GM12892 (cell line): ENCODE measurements at places on chromosomes 11 and 22.

DNA sequence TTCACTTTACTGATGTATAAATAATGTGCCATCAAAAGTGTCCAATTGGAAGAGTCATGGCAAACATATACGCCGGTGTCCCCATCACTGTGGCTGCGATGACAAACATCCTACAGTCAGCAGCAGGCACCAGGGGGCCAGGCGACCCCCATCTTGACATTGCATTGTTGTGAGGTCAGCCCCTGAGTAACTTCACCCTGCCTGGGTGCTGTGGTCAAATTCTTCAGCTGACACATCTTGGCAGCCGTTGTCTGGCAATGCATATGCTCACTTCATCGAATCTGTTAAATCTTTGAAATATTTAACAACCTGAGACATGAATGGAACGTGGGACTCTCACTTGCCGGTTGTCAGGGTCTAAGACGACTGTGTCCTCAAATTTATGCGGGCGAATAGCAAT, 430.9 kb downstream of the BRD1 start:
- DNase-seq: no peak

DNA sequence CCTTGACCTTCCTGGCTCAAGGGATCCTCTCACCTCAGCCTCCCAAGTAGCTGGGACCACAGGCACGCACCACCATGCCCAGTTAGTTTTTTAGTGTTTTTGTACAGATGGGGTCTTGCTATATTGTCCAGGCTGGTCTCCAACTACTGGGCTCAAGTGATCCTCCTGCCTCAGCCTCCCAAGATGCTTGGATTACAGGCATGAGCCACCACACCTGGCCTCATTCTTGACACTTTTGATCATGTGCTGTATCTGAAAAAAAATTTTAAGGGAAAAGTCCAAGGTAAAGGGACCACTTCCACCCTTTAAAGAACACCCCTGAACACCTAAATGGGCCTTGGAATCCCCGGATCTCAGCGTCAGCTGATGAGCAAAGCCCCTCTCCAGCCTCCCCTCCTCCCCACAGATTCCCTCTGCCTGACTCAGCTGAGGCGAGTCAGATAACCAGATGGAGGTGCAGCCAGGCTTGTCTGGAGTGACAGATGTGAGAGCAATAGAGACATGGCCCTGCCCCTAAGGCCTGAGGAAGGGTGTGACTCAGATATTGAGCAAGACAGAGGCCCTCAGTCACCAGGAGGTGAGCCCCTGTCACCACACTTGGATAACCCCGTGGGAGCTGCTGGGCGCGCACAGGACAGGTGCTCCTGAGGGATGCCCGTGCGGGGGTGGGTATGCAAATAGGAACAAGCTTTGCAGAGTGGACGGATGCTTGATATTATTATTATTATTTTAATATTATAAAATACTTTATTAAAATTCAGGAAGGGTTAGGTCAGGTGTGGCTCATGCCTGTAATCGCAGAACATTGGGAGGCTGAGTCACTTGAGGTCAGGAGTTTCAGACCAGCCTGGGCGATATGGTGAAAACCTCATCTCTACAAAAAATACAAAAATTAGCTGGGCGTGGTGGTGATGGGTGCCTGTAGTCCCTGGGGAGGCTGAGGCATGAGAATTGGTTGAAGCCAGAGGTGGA, 5.0 kb upstream of the CCDC88B start:
- peak; percentile 83 for DNase-seq

DNA sequence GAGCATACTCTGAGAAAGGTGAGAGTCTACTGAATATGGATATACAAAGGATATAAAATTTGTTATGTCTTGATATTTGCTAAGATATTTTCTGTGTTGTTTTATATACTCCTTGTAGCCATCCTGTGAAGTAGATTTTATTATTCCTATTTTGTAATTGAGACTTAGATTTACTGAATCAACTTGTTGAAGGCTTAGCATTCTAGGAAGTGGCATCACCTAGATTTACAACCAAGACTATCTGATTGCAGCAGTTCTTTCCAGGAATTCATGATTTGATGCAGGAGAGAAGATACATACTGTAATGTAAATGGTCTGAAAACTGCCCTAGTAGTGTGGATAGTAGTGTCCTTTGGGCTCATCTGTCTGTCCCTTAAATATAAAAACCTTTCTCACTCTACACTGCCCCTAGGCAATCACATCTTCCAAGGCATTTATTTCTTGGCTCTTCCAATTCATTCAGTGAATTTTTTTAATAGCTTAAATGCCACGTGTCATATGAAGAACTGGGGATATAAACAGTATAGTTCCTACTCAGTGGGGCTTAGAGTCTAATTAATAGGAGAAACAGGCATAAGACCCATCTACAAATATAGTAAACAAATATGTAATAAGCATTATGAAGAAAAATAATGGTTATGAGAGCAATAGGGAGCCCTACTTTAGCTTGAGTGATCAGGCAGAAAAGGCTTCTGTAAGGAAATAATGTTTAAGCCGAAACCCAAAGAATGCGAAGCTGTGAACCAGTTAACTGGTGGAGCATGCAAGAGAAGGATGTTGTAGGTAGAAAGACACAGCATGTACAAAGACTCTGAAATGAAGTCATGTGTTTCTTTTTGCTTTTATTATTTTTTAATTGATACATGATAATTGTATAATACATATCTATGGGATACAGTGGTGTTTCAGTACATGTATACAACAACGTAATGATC, 13.6 kb downstream of the IPO7 start:
- DNase-seq: no peak

GRCh38 chr11:42271306-42271705, 811.9 kb upstream of the LRRC4C start:
- no peak for DNase-seq

DNA sequence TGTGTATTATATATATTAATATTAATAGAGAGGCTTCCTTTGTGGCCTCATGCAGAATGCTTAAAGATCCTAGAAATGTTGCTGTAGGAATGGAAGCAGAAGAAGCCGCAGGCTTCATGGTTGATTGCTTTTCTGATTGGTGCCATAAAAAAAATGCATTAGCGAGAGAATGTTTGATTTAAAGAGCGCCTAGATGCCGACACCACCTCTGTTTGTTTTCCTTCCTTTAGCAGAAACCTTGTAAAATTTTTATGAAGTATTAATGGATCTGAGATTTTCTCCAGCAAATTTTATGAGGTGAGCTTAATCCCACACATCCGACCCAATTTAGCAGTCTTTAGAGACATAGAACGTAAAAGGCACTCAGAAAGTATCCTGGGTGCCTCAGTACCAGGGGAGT, 587.5 kb downstream of the NTM start:
- DNase-seq: no peak

DNA sequence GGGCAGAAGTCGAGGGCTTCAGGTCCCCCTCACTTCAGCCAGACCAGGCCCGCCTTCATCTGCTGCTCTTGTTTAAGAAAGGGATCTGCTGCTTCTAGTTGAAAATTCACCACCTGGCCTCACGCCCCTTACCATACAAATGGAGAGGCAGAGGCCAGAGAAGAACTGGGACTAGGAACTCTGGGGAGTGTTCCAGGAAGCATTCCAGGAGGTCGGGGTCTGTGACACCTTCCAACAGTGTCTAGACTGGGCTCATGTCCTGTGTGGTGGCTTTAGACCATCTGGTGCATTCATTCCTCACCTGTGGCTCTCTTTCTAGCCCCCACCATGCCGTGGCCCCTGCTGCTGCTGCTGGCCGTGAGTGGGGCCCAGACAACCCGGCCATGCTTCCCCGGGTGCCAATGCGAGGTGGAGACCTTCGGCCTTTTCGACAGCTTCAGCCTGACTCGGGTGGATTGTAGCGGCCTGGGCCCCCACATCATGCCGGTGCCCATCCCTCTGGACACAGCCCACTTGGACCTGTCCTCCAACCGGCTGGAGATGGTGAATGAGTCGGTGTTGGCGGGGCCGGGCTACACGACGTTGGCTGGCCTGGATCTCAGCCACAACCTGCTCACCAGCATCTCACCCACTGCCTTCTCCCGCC, 12.3 kb downstream of the TSKU start:
- no peak for DNase-seq

GRCh38 chr22:22047266-22047665, 64.7 kb upstream of the TOP3B start:
- DNase-seq: no peak

DNA sequence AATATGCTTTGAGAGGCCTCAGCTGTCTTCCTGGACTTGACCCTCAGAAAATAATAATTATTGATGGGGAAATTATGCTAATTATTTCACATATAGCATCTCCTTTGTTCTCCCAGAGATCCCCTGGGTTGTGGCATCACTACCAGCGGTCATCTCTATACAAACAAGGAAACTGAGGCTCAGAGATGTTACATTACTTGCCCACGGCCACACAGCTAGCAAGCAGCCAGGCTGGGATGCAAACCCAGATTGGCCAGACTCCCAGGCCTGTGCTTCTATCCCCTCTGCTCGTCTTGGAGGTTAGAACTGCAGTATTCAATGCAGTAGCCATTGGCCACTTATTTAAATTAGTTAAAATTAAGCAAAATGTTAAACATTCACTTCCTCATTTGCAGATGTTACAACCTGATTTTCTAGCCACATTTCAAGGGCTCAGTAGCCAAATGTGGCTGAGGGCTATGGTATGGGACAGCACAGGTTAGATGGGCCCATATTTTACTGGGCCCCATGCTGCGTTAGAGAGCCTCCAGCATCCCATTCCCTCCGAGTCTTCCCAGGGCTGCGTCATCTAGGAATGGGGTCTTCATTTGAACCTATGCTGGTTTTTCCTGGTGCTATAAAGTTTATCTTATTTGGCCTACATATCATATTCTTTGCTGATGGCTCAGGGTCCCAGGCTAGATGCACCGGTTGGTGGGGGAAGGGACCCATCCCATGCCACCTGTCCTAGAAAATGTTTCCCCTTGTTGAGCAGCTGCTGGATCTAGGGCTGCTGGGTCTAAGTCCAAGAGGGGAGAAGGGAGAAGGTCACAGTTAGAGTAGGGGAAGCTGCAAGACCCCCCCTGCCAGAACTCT, 2.2 kb downstream of the SLC35C1 start:
- DNase-seq: no peak

GRCh38 chr11:26828288-26828687, 106.4 kb upstream of the SLC5A12 start:
- no peak for DNase-seq

- DNase-seq: no peak
These were observed 123.6 kb upstream of the MTNR1B start for GRCh38 chr11:92845805-92846204.

DNA sequence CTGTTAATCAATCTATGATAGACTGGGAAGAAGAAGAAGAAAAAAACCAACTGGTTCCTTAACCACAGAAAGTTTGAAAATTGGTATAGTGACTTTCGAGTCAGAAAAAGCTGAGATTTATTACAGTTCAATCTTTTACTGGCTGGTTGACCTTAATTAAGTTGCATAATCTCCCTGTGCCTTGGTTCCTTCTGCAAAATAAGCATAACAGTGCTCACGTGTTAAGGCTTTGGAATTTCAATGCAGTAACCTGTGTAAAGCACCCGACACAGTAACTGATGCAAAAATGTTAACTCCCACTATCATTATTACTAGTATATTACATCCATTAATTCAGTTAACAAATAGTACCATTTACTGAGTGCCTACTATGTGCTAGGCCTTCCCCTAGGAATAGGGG, 22.6 kb upstream of the E2F8 start:
- DNase-seq: no peak

- no peak for DNase-seq
These were observed 7.0 kb downstream of the OVOL1 start for GRCh38 chr11:65793625-65794400.

- DNase-seq: peak; percentile 75
These were observed at the start of gene UCP2 for GRCh38 chr11:73982595-73982989. Gene UCP2 (minus strand): TSS chr11:73982843. CDS start chr11:73978378, 4,465 bp downstream.

DNA sequence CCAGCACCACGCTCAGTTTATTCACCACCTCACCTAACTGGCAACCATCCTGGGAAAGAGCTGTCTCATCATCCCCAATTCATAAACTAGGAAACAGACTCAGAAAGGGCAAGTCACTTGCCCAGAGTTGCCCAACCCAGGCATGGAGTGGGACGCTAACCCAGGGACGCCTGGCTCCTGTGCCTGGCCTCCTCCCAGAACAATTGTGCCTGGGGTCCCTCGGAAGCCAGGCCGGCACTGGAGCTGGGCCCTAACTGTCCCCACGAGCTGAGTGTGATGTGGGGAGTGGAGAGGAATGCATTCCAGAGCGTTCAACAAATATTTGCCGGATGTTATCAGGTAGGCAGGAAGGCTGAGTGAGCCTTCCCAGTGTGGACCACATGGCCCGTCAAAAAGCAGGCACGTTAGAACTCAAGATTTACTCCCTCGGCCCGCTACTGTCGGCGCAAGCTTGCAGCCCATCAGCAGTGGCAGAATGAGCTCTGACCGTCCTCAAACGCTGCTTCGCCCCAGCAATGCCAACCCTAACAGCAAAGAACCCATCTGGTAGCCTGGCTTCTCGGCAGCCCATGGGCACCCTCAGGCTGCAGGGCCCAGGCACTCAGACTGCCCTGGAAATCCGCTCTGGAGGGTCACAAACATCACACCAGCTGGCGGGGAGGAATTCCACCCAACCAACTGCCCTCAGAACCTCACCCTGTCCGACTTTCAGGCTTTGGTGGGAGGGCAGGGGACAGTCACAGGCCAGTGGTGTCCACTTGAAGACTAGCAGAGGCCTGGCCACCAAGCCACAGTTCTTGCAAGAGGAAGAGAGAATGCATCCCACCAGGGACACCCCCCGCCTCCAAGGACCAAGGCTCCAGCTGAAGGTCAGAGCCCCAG, 35.6 kb downstream of the MYH9 start:
- no peak for DNase-seq

DNA sequence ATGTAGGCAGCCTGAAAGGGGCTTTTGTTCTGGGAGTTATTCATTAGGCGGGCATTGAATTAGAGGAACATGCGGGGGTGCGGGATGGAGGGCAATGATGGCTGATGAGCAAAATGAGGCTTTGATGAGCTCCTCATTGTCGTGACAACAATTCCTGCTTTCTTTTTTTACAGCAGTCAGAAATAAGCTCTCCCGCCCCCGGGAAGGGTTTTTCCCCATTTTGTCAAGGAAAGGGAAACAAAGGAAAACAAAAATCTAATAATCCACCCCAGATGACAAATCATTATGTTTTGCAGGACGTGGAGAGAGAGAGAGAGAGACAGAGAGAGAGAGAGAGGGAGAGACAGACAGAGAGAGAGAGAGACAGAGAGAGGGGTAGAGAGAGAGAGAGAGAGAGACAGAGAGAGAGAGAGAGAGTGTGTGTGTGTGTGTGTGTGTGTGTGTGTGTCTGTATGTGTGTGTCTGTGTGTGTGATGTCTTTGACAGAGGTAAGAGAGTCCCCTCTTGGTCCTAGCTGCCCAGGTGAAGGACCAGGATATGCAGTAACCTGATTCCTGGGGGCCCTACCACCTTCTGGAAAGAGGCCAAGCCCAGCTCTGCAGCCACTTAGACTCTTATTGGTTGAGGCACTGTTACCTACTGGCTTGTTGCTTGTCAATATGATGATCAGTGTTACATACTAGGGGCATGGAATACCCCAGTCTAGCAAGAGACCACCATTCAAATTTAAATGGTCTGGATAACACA, 46.7 kb upstream of the PARVA start:
- DNase-seq: no peak

DNA sequence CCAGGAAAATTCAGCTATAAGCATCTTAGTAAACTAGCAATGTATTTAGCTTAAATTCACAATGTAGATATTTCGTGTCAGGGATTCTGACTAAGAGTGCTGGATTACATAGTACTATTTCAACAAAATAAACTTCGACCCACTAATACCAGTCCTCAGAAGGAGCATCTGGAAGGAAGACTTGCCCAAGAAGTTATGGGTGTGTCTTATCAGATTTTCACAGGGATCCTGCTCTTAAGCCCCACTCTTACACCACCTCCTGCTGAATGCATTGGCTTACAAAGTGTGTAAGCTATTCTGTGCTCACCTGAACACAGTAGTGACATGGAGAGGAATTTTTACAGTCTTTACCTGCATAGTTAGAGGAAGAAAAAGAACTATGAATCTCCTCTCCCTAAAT, 35.4 kb upstream of the ANO5 start:
- no peak for DNase-seq

- DNase-seq: no peak
These were observed 4.5 kb downstream of the SNU13 start for GRCh38 chr22:41684194-41684593.
